ENCODE measurements at places on chromosomes 3 and 15. TPM values are rescaled to one million over a fixed set of nuclear protein-coding genes. Genes with fewer than 3 reads are reported as not detected.

Gene SLC22A13
- polyA plus RNA-seq = not detected

Gene TRIM59
- polyA plus RNA-seq = 29.4 TPM

Gene SLC38A3
- polyA plus RNA-seq = not detected

Gene GOLGA6B
- not detected for polyA plus RNA-seq

Gene FOXL2NB
- not detected for polyA plus RNA-seq

Gene HTD2
- polyA plus RNA-seq = 26.9 TPM

Gene HRG
- polyA plus RNA-seq = not detected

Gene CCDC9B
- polyA plus RNA-seq = not detected

DNA sequence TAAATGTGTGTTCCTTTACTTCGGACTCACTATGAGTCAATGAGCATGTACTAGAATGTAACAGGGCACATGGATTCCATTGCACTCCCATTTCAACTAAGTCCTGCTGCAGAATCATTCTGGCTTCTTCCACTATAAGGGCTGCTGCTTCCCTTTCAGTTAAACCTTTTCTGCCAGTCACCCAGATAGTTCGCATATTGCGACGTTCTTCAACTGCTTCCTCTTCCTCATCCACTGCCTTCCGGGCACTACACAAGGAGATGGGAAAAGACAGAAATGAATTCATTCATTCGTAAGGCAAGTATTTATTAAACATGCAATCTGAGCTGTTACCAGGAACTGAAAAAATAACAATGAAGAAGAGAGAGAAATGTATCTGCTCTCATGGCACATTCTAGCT, 55.6 kb downstream of the POLQ start:
- no peak for DNase-seq

DNA sequence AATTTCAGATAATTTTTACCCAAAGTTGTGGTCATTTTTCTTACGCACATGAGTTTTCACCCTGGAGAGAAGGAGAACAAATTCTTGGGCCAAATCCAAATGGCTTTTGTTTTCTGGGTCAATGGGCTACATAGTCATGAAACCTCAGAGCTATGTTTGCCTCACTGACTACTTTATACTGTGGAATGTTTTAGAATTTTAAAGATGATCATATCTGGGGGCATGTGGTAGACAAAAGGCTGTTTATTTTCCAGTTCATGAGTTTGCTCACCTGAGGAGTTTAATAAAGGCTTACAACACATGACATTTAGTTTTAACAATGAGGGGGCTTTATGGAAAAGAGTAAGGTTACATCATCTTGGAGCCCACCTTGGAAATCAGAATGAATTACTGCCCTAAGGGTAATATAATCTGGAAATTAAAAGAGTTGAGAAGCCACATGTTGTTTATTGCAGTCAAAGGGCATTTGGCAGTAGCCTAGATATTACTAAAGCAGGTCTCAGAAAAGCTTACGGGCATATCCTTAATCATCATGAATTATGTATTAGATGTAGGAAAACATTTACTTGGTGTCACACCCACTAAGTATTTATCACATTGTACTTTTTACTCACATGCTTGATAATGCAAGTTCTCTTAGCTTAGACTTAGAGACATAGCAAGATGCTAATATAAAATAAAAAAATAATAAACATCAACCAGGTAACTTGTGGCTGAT, 466.1 kb downstream of the EDEM1 start:
- no peak for DNase-seq

DNA sequence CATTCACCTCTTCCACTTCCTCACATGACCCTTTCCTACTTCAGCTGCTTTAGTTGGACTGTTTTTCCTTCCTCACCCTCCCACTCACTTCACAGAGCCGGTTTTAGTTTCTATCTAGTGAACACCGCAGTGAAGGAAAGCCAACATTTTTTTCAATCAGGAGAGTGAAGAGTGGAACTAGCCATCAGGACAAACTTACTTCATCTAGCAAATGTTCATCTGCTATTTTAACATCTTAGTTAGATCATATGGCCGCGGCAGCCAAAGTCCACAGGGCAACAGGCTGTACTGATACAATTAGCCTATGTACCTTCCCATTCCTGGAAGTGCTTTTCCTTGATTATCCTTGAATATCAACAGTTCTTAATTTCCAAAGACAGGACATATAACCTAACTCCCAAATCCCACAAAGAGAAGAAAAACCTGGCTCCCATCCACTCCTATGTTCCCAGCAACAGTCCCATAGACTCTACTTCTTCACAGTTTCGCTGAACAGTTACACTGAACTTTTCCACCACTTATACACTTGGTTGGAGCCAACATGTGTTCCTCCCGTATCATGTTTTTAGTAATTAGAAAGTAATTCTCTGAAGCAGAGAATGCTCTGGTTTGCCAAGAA, 456.2 kb upstream of the THBS1 start:
- no peak for DNase-seq

DNA sequence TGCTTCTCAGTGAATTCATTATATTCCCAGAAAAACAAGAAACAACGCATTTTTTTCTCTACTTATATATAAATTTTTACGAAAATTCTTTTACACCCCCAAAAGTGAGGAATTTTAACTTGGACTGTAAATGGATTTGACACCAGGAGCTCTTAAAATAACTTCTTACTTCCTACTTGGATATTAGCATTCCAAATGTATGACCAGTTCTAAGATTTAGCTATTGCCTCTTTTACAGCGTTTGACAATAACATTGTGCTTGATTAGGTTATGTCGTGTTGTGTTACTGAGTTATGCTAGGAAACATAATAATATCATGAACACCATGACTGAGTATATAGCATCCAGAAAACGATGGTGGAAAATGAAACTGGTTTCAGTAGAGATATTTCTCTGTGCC, 177.0 kb downstream of the CNTN6 start:
- DNase-seq = no peak

GRCh38 chr3:95899911-95900310, 914.5 kb upstream of the EPHA6 start:
- no peak for DNase-seq

DNA sequence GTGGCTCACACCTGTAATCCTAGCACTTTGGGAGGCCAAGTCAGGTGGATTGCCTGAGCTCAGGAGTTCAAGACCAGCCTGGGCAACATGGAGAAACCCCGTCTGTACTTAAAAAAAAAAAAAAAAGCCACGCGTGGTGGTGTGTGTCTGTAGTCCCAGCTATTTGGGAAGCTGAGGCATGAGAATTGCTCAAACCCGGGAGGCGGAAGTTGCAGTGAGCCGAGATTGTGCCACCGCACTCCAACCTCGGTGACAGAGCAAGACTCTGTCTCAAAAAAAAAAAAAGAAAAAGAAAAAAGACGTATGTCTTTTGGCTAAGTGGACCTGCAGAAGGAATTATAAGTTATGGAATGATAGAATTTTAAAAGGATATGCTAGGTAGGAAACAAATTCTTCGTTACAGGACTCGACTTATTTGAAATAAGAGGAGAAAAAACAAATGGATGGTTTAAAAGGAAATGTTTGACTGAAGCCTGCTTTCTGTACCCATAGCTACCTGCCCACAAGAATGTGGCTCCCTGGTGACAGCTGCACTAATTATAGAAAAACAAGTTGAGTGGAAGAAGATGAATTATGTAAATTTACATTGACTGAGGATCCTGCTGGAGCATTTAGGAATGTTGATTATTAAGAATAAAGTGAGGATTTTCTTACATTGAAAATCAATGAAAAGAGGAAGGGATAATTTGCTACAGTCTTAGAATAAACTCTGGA, 36.0 kb upstream of the SKIL start:
- DNase-seq = no peak

DNA sequence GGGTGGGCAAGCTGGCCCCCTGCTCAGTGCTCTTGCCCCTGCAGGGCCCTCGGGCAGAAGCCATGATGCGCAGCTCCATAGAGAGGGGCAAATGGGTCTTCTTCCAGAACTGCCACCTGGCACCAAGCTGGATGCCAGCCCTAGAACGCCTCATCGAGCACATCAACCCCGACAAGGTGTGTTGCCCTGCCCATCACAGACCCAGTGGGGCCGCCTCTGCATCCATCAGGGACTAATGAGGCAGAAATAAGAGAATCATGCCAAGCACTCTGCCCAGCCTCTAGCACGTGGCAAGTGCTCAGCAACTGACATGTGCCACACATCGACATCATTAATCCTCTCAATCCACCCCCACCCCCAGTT, 49.4 kb downstream of the SEMA3G start:
- DNase-seq = no peak

- no peak for DNase-seq
Measured at GRCh38 chr15:58593870-58594269, 155.6 kb downstream of the ADAM10 start.

DNA sequence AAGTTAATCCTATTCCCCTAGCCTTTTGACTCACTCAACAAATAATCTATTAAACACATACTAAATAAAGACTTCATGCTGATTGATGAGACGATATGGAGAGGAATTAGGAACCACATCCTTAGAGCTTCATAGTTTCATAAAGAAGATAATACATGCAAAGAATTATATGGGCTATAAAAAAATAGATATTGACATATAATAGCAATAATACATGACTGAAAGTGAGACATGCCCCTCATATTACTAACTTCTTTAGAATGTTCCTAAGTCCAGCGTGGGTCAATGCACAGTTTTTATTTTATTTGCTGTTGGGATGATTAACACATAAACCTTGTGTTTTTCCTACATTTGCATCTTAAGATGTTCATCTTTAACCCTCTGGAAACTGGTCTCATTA, 32.2 kb downstream of the SUCNR1 start:
- DNase-seq = no peak

DNA sequence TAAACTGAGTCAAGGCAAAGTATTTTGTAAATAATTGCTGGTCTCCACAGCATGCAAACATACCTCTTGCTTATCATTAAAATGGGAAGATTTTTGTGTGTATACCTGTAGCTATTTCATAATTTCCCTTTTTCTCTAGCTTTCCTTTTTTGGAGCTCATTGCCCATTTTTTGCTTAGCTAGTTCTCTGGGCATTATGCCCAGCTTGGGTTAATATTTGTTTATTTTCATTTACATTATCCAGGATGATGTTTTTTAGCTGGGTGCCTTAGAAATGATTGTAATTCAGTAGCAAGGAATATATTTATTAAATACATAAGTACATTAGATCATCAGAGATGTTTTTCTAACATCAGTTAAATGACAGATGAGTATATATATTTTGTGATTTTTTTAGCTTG, 1271.7 kb upstream of the GBE1 start:
- no peak for DNase-seq

DNA sequence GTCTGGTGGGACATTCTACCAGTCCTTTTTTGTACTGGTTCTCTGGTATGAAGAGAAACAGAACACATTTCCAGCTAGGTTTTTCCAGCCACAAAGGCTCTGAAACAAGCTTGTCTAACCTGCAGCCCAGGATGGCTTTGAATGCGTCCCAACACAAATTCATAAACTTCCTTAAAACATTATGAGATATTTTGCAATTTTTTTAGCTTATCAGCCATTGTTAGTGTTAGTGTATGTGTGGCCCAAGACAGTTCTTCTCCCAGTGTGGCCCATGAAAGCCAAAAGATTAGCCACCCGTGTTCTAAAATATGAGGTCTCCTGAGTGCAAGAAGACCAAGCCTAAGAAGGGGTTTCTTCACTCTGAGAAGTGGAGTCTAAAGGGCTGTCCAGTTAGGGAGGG, 18.4 kb upstream of the TIMP4 start:
- no peak for DNase-seq

DNA sequence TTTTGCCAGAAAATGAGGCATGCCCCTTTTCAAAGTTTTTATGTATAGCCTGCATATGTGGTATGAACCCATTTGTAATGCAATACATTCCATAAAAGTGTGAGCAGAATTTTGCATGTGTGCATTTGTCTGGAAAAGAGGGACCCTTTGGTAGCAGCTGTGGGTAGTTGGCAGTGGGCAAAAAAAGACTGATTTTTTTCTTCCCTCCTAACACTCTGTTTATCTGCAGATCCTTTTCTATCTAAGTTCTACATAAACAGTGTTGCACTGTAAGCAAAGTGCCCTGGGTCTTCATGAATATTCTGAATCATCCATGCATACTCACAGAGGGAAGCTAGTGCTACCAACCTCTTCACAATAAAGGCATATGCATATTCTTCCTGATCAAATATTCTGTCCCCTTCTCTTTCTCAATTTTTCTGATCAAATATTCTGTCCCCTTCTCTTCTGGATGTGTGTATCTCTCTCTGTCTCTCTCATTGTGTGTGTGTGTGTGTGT, 211.2 kb upstream of the EIF1B start:
- no peak for DNase-seq

GRCh38 chr3:4401441-4401840, 65.6 kb downstream of the SUMF1 start:
- DNase-seq = no peak

DNA sequence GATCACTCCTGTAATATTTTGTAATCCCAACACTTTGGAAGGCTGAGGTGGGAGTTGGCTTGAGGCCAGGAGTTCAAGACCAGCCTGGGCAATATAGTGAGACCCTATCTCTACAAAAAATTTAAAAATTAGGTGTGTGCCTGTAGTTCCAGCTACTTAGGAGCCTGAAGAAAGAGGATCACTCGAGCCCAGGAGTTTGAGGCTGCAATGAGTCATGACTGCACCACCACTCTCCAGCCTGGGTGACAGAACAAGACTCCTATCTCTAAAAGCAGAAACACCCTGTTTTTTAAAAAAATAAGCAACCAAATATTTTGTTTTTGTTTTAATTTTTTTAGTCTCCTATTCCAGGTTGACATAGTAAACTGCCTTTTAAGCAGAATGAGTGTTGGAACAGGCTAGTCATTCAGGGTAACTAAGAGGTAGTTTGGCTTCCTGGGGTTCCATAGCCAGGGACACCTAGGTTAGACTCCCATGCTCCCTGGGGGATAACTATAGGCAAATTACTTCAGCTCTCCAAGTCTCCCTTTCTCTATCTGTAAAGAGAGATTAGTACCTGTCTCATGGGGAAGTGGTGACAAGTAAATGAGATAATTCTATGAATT, 114.6 kb upstream of the C15orf61 start:
- DNase-seq = no peak

- no peak for DNase-seq
Measured at GRCh38 chr3:12695916-12696315, 32.0 kb upstream of the RAF1 start.

DNA sequence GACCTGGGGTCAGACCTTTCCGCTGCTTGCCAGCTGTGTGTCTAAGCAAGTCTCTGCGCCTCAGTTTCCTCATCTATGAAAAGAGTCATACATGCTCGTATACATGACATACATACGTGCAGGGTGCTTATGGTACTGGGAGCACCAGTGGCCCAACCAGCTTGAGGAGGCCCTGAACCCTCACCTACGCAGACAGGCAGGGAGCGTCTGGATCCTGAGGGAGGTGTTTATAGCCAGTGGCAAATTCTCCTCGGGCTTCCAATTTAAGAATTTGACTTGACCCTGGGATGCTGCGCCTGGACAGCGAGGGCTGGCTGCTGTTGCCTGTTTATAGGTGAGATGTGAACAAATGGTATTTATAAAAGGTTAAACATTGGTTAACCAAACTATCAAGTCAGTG, 17.7 kb upstream of the FGD5 start:
- DNase-seq = no peak

GRCh38 chr3:79019137-79019923, 748.5 kb downstream of the ROBO1 start:
- no peak for DNase-seq

GRCh38 chr15:51191072-51191670, 96.5 kb upstream of the TNFAIP8L3 start:
- DNase-seq = no peak

Measured in naive B cell (primary cell).